ENCODE measurements at places on chromosomes 1 and 21.

GRCh38 chr1:8077120-8077573, 51.0 kb upstream of the ERRFI1 start:
- no peak for DNase-seq

GRCh38 chr1:36516372-36517010, 33.8 kb upstream of the CSF3R start:
- DNase-seq, result peak; percentile 34

DNA sequence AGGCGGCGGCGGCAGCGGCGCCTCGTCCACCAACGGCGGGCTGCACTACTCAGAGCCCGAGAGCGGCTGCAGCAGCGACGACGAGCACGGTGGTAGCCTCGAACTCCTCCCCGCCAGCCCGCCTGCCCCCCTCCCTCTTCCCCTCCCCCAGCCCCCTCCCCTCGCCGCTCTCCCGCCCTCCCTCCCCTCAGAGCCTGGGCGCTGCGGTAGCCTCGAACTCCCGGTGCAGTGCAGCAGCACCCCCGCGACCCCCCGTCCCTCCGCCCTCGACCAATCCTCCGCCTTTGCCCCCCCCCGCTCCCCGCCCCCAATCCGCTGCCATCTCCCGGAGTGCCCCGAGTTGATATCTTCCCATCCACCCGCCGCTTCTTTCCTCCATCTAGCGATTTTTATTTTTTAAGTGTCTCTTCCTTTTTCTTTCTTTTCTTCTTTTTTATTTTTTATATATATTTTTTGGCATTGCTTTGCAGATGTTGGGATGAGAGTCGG, 516 bp downstream of the RCOR3 start:
- no peak for DNase-seq

DNA sequence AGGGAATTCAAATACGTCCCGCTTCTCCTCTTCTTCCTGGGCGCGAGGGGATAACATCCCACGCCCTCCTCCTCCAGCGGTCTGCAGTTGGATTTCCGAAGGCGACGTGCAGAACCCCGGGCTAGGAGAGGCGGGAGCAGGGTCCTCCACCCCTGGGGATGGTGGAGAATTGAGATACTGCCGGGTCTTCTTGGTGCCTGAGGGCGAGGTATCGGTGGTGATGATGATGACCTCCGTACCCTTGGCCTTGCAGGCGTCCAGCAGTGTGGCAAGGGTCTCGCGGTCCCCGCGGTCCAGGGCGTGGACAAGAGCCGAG, 3.2 kb upstream of the LIX1L start:
- no peak for DNase-seq

DNA sequence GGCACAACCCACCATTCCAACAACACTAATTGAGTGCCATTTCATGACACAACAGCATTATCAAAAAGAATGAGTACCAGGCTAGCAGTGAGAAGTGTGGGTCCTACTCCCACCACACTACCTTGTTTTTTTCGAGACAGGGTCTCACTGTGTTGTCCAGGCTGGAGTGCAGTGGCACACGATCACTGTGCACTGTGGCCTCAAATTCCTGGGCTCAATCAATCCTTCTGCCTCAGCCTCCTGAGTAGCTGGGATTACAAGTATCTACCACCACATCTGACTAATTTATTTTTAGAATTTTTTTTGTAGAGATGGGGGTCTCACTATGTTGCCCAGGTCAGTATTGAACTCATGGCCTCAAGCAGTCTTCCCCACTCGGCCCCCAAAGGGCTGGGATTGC, 30.7 kb downstream of the CD247 start:
- no peak for DNase-seq

All from NCI-H1436 treated with DMSO at 0.1 percent for 48 hours (cell line).